ENCODE measurements at places on chromosomes 6 and 20.

- peak; percentile 87 for DNase-seq
Measured at GRCh38 chr6:156658186-156658965, 118.8 kb upstream of the ARID1B start.

DNA sequence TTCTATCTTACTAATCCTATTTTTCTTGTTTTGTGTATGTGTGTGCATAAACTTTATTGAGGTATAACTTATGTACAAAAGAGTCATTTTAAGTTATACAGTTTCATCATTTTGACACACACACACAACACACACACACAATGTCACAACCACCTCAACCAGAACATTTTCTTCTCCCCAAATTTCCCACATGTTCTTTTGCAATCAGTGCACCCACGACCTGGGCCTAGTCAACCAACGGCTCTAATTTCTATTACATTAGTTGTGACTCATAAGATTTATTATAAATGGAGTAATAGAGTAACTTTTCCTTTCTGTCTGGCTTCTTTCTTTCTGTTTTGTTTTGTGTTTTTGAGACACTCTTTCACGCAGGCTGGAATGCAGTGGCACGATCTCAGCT lies 9.8 kb upstream of the POM121L2 start:
- no peak for DNase-seq

GRCh38 chr6:29474996-29475395 lies 12.8 kb downstream of the MAS1L start:
- DNase-seq: no peak

GRCh38 chr6:111356551-111356950 lies 126.5 kb downstream of the REV3L start:
- no peak for DNase-seq

DNA sequence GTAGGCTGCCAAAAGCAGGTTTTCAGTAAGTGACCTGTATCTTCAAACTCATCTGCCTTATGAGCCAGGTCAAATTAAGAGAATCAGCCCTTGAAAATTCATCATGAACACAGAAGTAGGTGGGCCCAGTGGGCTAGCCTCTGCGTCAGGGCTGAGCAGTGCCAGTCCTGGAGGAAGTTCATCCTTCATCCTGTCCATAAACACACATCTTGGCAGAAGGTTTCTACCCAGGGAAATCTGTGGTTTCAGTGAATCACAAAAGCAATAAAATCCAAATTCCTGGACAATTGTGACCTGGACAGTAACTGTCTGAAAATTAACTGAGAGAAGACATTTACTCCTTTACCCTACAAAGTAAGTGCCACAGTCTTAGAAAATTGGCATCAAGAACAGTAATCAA lies 72.4 kb downstream of the ATG5 start:
- peak; percentile 93 for DNase-seq

- DNase-seq: no peak
Measured at GRCh38 chr6:111850295-111850937, 22.8 kb downstream of the FYN start.

- DNase-seq: no peak
Measured at GRCh38 chr6:104956731-104957294, at the start of gene LIN28B. LIN28B (plus strand) TSS chr6:104957107; CDS start chr6:104957251, 144 bp downstream.

DNA sequence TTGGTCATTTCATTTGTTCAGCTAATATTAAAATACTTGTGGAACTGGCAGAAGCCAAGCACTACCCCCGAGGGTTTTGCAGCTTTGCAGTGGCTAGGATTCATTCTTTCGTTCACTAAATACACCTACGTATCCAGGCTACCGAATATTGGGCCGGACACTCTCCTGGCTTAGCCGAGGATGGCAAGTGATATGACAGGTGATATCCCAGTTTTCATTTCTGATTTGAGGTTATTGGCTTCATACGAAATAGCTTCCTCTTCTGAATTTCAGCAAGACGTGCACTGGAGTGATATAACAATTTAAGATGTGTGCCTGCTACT lies 536 bp upstream of the MTFR2 start:
- DNase-seq: no peak

DNA sequence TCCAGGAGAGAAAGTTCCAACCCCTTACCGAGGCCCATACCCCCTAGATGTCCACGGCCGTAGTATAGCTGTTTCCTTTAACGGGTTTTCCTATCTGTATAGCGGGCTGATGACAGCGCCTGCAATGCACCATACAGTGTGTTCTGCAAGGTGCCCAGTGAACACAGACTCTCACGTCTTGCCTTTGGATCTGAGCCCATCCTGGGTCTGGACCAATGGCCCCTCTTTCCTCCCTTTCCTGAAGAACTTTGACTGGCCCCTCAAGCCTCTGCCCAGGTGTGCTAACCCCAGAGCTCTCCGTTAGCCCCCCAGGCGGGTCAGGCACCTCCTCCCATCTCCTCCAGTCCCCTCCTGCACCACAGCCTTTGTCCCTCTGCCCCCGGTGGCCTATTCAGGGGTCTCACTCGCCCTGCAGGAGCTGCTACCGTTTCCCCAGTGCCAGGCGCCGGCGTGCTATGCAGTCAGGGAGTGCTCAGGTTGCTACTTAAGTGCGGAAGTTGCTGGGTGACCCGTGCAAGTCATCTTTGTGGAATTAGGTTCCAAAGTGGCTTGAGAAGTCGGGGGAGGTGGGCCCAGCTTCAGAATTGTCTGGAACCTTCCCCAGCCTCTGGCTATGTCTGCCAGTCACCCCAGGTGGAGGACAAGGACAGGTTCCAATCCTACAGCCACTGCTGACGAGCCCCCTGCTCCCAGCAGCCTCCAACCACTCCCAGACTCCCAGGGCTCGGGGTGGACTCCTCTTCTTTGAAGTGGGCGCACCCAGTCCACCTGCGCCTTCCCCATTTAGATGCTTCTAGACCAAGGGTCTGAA lies 35.0 kb upstream of the ZBP1 start:
- no peak for DNase-seq
